Left colon (tissue), 2 donors: ENCODE measurements at places on chromosomes 16 and 17. TPM values are rescaled to one million over a fixed set of nuclear protein-coding genes. Genes with fewer than 3 reads are reported as not detected.

The FOXC2 gene
- 0.34 TPM for total RNA-seq

The ADAD2 gene
- 0.14 TPM for total RNA-seq

The NEUROD2 gene
- not detected for total RNA-seq

The ABCC12 gene
- total RNA-seq, result not detected

The OR2C1 gene
- total RNA-seq, result not detected

The VMP1 gene
- total RNA-seq, result 459 TPM

The GPR142 gene
- total RNA-seq, result 0.31 TPM

The DERL2 gene
- total RNA-seq, result 40.8 TPM

The CES1 gene
- total RNA-seq, result 33.4 TPM

The KRT25 gene
- not detected for total RNA-seq

The SHISA6 gene
- 0.70 TPM for total RNA-seq

The MYH8 gene
- not detected for total RNA-seq

The SRRM2 gene
- total RNA-seq, result 476 TPM

The SULT1A3 gene
- total RNA-seq, result 92.6 TPM

The TEX19 gene
- not detected for total RNA-seq

DNA sequence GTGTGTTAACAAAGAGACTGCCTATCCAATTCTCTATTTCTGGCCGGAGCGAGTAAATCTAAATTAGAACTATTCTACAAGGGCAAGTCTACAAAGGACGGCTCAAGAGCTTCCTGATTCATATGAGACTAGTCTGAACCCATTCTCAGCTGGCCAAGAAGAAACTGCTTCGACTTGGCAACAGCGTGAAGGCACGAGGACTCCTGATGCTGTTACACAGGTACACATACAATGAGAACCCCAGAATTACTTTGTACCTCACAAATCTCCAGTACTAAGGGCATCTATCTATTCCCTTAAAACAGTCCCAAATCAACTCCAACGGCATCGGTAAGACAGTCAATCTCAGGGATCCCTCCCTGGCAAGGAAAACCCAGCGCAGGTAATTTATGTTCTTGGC is 1.5 kb downstream of the CRK start:
- no peak for DNase-seq

DNA sequence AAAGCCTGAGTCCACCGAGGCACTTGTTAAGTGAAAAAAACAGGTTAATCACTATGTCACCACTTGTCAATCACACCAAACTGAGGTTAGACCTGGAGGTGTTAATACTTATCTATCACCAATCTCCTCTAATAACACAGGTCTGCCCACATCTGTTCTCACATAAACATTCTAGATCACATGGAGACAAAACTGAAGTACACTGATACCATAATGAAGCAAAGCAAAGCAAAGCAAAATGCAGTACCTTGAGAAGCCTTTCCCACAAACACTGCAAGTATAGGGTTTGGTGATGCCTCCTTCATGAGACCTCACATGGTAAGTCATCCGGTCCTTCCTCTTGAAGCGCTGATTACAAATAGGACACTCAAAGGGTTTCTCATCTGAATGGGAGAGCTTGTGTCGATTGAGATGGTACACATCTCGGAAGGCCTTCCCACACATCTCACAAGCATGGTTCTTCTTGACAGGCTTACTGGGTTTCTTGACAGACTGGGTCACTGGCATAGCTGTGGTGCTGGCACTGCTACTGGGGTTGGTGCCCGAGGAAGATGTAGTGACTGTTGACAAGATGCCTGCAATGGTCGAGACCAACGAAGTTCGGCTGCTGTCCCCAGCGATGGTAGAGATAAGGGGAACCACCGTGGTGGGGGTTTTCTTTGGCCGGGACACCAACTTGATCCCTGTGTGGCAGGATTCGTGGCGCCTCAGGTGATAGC is 5.4 kb downstream of the VEZF1 start:
- no peak for DNase-seq

DNA sequence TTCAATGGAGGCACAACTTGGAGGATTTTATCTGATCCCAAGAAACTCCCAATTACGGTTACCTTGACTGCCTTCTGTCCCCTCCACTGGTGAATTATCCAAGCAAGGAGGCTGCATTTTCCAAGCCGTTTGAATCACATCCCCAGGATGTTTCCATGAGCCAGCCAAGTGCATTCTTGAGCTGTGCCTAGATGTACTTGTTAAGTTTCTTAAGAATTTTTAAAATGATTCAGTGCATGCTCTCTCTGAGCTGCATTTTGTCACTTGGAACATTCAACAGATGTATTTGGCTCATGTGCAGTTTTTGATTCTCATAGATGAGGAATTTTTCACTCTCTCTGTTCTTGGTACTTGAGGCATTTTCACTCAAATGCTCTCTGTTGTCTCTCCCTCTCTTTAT is 202.6 kb upstream of the MYOCD start:
- no peak for DNase-seq

GRCh38 chr17:71535321-71535720 is 585.5 kb upstream of the SOX9 start:
- DNase-seq, result no peak

DNA sequence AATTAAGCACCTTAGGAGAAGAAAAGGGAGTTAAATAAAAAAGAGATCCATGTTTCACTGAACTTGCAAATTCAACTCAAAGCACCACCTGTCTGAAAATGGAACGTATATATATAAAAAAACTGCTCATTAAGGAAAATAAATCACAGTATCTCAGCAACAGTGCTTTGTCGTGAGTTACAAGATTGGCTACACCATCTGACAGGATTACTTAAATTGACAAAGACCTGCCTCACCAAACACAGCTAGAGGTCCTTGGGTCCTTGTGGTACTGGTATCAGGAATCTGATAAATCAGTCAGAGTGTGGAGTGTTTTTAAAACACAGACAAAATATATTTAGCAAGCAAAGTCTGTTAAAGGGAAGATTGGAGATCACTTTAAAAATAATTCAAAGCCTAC is 63.9 kb downstream of the KANSL1 start:
- DNase-seq, result no peak

DNA sequence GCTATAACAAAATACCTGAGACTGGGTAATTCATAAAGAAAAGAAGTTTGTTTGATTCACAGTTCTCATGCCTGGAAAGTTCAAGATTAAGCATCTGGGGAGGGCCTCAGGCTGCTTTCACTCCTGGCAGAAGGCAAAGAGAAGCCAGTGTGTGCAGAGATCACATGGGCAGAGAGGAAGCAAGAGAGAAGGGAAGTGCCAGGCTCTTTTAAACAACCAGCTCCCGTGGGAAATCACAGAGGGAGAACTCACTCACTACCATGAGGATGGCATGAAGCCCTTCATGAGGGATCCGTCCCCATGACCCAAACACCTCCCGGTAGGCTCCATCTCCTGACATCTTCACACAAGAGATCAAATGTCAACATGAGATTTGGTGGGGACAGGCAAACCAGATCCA is 501.6 kb downstream of the MAF start:
- DNase-seq, result no peak

- DNase-seq, result no peak
Measured at GRCh38 chr17:28896491-28896883, 1.0 kb downstream of the FLOT2 start.

DNA sequence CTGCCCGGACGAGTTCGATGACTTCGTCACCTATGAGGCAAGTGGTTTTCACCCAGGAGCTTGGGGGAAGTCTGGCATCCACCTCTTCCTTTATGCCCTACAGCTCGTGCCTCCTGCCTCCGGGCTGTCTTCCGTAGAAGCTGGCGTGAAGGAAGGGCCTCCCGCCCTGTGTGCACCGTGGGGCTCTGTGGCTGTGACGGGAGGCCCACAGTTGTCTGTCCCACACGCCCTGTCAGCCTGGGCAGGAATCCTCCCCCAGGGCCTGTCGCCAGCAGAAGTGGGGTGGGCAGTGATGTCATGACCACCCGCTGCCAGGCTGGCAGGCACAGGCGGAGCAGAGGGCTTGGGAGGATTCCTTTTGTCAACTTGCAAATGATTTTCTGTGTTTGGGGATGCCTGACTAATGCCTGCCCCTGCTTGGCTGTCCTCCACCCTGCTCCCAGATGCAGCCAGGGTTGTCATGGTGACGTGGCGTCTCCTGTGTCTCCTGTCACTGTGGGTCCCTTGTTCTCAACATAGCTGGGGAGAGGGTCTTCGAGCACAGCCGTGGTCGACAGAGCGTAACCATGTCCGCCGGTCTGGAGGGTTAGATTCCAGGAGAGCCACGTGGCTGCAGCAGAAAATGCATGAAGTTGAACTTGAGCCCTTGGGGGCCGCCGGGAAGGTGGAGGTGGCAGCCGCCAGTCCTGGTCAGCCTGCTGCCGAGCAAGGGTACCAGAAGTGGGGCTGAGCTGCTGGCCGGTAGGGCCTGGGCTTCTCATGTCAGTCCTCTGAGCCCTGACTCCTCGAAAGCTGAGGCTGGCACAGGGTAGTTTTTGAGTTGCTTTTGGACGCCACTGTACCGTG is 46.1 kb downstream of the RAB11FIP3 start:
- DNase-seq, result no peak

DNA sequence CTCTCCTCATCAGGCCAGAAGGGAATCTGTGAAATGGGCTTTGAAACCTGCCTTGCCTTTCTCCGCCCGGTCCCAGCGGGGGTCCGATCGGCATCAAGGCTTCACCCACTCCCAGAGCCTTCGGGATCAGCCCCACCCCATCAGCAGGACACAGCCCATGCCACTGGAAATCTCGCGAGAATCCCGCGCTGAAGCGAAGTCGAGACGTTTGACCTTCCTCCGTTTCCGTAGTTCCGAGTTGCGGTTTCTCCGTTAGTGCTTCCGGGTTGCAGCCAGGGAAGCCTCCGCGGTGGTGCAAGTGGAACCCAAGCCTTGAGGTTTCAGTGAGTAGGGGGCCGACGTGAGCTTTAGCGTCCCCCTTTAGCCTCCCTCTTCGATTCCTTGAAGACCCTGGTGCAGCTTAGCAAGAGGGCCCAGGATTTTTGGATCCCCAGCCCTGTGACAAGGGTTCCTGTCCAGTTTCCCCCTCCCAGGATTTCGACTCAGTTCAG is at the start of gene COASY:
Gene COASY (plus strand): TSS at position 252 of the 491 bp plus-strand sequence. CDS start 475 bp downstream, outside the sequence.
- DNase-seq, result peak; percentile 96

GRCh38 chr17:57559226-57559625 is 185.9 kb downstream of the CCDC182 start:
- DNase-seq, result no peak

DNA sequence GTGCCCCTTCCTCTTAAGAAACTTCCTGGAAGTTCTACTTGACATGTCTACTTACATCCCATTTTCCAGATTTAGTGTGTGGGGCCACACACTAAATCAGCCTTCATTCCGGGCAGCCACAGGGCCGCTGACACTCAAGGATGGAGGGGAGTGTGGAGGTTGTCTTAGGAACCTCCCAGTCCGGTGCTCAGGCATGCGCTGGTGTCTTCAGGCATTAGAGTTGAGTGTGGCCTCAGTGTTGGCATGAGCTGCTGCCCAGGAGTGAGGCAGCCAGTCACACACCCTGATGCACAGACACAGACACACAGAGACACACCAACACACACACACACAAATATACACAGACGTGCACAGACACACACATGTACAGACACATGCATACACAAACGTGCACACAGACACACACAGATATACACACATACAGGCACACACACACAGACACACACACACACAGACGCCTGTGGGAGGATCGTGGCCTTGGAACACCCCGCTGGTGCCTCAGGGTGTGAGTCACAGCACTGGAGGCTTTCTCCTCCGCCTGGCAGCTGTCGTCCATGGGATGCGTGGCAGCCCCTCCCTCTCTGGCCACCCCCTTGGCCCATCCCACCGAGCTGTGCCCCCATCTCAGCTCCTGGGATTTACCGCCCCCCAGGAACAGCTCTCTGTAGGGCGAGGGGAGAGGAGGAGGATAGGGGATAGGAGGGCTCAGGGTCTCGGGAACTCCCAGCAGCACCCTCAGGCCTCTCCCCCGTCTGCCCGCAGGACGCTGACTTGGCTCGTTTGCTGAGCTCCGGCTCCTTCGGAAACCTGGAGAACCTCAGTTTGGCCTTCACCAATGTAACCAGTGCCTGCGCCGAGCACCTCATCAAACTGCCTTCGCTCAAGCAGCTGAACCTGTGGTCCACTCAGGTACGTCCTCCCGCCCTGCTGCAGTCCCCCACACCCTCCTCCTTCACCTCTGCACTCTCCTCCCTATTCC is 75.6 kb upstream of the PLCG2 start:
- DNase-seq, result no peak

DNA sequence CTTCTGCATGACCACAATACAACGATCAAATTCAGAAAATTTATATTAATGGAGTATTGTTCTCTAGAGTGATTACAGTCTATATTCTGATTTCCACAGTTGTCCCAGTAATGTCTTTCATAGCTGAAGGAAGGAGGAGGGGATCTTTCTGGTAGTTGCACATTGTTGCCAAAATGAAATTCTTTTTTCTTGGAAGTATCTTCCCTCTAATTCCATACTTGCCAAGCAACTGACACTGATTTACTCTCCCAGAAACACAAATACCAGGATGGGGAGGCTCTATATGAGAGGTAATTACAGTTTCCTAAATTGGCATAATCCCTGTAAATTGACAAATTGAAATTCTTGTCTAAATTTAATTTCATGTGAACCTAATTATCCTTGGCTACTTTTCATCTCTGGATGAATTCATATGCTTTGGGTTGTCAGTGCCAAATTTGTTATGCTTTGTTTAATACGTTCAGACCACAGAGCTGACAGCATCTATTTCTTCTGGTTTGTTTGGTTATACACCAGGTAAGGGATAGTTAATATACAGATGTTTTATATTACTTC is 30.0 kb downstream of the NOL11 start:
- DNase-seq, result no peak

- no peak for DNase-seq
Measured at GRCh38 chr17:3271072-3271848, 26.9 kb downstream of the OR3A1 start.

- DNase-seq, result no peak
Measured at GRCh38 chr17:11535231-11535630, 63.0 kb upstream of the DNAH9 start.

GRCh38 chr17:17812211-17813054 is 24.4 kb downstream of the SREBF1 start:
- peak; percentile 72 for DNase-seq

GRCh38 chr17:35184274-35184673 is 9.9 kb downstream of the SLC35G3 start:
- no peak for DNase-seq

- no peak for DNase-seq
Measured at GRCh38 chr17:51907041-51907440, 251.5 kb downstream of the CA10 start.

DNA sequence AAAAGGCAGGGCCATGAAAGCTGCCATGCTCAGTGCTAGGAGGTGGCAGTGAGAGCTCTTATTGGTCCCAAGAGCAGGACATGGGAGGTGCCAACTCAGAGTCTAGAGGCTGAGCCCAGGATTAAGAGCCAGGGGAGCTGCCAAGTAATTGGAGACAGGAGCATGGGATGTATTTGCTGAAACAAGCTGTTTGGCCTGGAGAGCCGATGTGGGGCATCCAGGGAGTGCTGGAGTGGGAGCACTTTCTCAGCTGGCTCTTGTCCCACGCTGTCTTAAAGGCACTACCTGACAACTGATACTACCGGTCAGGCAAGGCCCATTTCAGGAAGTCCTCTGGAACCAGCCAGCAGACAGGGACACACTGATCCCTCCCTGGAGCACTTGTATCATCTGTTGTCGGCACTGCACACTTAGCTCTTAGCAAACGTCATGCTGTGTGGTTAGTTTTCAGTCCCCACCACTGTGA is 19.3 kb downstream of the ANKFN1 start:
- no peak for DNase-seq
